ENCODE measurements at places on chromosomes 1 and 21.

- no peak for DNase-seq
Observed at GRCh38 chr1:203325026-203325417, 19.7 kb downstream of the BTG2 start.

DNA sequence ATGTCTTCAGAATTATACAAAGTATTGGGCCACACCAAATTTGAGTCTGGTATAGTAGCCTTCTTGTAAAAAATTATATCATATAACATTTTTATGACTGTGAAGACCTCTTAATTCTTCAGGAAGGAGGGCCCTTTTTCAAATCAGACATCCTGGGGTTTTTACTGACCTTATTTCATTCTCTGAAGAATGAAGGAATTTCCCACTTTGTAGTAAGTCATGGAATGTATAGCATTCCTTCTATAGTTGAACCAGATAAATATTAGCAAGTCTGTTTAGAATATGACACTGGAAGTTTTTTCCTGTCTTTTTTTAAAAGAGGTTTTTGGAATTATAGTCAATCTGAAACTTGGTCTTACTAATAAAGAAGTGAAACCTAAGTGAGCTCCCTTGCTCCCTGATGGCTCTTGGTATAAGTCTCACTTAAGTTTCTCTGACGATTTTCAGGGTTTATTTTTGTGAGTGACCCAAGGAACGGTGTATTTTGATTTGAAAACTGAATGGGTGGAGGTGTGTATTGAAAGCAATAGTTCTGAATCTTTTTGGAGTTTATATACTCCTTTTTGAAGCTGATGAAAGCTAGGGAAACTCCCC lies 23.7 kb downstream of the SNX27 start:
- DNase-seq: no peak

- no peak for DNase-seq
Observed at GRCh38 chr1:19730232-19730631, 65.6 kb downstream of the HTR6 start.

DNA sequence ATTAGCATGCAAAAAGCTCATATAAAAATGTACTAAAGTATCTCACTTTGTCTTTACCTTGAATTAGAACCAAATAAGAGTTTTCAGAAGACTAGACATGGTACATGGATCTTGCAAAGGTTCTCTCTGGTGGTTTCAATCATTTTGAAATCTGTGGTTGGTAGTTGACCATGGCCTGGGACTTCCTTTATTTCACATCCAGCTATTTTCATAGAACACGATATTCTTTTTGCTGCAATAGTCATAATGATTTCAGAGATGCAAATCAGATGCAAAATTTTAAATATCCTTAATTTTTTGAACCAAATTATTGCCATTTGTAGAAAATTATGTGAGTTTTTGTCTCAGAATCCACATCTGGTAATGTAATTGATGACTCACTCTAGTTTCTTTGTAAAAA lies 375.1 kb upstream of the ZP4 start:
- DNase-seq: no peak

DNA sequence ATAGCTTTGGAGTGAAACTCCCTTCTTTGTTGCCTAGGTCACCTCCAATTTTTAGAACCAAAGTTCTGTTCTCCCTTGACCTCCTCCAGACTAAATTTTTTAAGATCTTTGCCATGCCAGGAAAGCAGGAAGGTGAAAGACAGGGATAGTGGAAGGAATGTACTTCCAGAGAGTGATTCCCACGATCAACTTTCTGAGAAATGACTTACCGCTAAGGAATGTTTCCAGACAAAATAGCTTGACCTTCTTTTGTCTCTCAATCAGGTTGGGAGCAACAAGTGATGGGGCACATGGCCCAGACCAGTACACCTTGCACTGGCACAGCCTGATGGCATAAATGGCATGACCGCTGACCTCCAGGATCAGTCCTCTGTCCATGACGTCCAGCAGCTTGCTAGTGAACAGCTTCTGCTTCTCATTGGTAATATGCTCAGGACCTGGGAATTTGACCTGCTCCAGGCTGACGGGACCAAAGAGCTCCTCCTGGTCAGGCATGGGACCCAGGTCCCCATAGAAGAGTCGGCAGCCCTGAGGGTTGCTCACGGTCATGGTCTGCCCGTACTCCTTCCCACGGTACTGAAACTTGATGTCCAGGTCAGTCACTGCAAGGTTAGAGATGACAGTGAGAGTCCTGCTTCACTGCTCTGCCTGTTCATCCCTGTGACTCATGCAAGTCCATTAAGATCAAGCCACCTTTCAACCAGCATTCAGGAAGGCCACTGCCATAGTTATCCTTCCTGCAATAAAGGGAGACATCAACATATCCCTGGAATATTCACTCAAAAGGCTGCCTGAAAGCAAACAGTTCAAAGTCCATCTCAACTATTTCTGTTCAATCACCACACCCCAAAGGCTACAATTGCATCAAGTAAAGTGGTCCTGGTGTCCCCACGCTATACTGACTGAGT lies 6.2 kb upstream of the C1orf74 start:
- DNase-seq: no peak

DNA sequence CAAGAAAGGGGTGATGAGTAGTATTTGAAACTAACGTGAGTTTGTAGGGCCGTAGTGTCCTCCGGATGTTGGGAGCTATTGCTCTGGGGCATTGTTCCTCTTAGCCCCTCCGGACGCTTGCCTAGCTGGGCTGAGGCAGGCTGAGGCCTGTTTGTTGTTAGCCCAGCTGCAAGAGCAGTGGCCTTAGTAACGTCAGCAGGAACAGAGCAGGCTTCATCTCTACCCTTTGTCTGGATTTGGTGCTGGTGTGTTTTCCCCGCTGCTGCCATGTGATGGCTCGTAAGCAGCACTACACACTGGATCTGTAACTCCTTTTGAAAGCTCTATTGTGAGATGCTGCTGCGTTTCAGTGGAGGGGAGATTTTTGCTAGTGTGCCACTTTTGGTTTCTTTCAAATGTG lies 57.6 kb downstream of the DNM3 start:
- DNase-seq: no peak
